ENCODE measurements at places on chromosomes 5 and 9.
A peak's percentile ranks its signal among the peaks of the same experiment; 100 is the strongest.

DNA sequence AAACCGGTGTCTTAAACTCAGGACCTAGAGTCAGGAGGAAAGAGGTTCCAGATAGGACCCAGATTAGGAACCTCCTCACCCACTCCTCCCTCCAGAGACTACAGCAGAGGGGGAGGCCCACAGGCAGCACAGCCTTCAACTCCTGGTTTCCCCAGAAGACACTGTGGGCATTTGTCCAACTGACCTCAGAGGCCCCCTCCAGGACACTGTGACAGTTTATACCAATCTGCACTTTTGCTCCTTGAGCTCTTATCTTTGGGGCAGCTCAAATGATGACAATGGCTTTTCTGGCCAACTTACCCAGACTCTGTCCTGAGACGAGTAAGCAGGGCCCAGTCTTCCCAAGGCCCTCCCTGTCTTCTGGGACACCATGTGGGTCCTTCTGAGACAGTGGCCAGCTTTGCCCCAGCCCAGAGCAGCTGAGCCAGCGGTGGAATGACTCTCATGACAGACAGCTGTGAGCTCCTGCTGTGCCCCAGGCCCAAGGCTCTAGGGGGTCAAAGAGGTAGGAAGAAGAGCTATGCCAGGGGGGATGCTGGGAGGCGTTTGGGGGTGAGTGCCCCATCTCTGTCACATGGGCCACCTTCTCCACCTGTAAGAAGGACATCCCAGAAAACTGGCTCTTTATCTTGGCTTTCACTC lies 14.3 kb downstream of the OR2V2 start:
- peaks cover 7% of the 10 kb centered on the region for H3K27me3 ChIP-seq
- H3K4me1 ChIP-seq = peaks cover 33% of the 10 kb centered on the region
- DNase-seq = no peak
- H3K36me3 ChIP-seq = no peaks in the 10 kb centered on the region

GRCh38 chr5:58317009-58317408 lies 142.9 kb downstream of the PLK2 start:
- H3K4me3 ChIP-seq = no peak overlapping the region
- no peaks in the 10 kb centered on the region for H3K27me3 ChIP-seq
- DNase-seq = no peak
- no peaks in the 10 kb centered on the region for H3K4me1 ChIP-seq
- H3K36me3 ChIP-seq = no peaks in the 10 kb centered on the region
- no peak overlapping the region for H3K27ac ChIP-seq

- H3K27ac ChIP-seq = no peak overlapping the region
- H3K4me3 ChIP-seq = no peak overlapping the region
- no peaks in the 10 kb centered on the region for H3K27me3 ChIP-seq
- H3K36me3 ChIP-seq = no peaks in the 10 kb centered on the region
Observed at GRCh38 chr9:106929471-106930177, 66.7 kb downstream of the ZNF462 start.

- no peak overlapping the region for H3K4me3 ChIP-seq
- no peak for DNase-seq
- H3K4me1 ChIP-seq = peaks cover 28% of the 10 kb centered on the region
Observed at GRCh38 chr5:176359658-176360057, 1.9 kb downstream of the KIAA1191 start.

DNA sequence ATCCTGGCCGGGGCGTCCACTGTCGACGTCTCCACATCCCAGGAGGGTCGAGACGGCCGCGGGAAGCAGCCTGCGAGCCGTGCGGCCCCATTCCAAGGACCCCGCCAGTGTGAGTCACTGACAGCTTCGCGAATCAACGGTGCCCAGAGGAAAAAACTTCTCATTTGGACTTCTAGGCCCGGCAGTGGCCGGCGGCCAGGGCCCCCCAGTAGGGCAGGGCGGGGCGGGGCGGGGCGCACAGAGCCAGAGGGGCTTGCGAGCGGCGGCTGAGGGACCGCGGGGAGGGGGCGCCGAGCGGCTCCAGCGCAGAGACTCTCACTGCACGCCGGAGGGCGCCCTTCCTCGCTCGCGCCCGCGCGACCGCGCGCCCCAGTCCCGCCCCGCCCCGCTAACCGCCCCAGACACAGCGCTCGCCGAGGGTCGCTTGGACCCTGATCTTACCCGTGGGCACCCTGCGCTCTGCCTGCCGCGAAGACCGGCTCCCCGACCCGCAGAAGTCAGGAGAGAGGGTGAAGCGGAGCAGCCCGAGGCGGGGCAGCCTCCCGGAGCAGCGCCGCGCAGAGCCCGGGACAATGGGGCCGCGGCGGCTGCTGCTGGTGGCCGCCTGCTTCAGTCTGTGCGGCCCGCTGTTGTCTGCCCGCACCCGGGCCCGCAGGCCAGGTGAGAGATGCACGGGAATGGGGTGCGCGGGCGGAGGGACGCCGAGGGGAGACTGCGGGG lies at the start of gene F2R:
Gene F2R, plus strand, starts transcription at position 391 of the 720 bp plus-strand sequence. Its CDS starts 182 bp downstream, at position 573.
- peak within 1 kb of the TSS; percentile 10 for H3K27ac ChIP-seq
- no peaks in the 10 kb centered on the region for H3K36me3 ChIP-seq
- peaks cover 51% of the 10 kb centered on the region for H3K4me1 ChIP-seq
- H3K27me3 ChIP-seq = peaks cover 5% of the 10 kb centered on the region
- DNase-seq = peak; percentile 66

GRCh38 chr5:59829386-59829785 lies 64.1 kb downstream of the PDE4D start:
- H3K36me3 ChIP-seq = no peaks in the 10 kb centered on the region
- no peak for DNase-seq
- no peak overlapping the region for H3K4me3 ChIP-seq
- H3K27ac ChIP-seq = no peak overlapping the region
- no peaks in the 10 kb centered on the region for H3K4me1 ChIP-seq

DNA sequence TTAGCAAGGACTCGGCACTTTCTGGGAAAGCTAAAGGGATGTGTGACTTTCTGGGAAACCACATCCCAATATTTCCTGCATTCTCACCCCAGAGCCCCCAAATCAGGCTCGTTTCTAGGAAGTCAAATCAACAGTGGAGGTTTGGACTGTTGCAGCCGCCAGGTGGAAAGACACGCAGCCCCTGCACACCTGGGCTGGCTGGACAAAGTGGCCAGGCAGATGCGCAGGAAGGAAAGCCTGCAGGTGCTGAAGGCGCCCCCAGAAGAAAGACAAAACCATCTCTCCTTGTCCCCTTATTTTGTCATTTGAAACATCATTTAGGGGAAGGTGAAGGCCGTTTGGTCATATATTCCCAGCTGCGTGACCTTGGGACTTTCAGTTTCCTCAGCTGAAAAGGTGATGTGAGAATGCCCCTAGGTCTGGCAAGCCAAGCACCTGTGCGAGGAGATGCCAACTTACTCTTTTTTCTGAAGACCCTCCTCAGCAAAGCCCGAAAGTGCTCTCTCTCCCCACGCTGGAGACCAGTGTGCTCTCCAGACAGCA lies 97.9 kb upstream of the CPEB4 start:
- H3K4me3 ChIP-seq = no peak overlapping the region
- no peaks in the 10 kb centered on the region for H3K36me3 ChIP-seq
- H3K4me1 ChIP-seq = peaks cover 12% of the 10 kb centered on the region
- no peak for DNase-seq
- H3K27me3 ChIP-seq = no peaks in the 10 kb centered on the region
- H3K27ac ChIP-seq = no peak overlapping the region

- DNase-seq = no peak
- peaks cover 11% of the 10 kb centered on the region for H3K27me3 ChIP-seq
- H3K4me3 ChIP-seq = no peak overlapping the region
- H3K27ac ChIP-seq = no peak overlapping the region
- peaks cover 27% of the 10 kb centered on the region for H3K4me1 ChIP-seq
Observed at GRCh38 chr9:132164604-132165362, 2.9 kb downstream of the NTNG2 start.

DNA sequence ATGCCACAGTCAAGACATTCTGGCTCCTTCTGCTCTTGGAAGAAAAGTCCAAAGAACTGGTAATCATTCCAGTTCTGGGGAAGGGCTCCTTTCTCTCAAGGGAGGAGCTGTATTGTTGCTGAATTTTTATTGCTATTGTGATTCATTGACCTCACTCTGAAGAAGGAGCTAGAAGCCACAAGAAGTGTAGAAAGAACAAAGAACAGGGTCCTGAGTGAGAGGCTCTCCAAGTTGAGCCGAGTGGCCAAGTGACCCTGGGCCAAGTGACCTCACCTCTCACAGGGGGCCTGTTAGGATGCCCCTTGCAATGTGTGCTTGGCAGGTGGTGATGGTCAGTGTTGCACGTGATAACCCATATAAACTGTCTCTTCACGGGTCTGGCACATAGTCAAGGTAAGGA lies 173.3 kb downstream of the FGF18 start:
- no peak overlapping the region for H3K4me3 ChIP-seq
- no peaks in the 10 kb centered on the region for H3K36me3 ChIP-seq
- no peak overlapping the region for H3K27ac ChIP-seq
- no peak for DNase-seq
- no peaks in the 10 kb centered on the region for H3K27me3 ChIP-seq

DNA sequence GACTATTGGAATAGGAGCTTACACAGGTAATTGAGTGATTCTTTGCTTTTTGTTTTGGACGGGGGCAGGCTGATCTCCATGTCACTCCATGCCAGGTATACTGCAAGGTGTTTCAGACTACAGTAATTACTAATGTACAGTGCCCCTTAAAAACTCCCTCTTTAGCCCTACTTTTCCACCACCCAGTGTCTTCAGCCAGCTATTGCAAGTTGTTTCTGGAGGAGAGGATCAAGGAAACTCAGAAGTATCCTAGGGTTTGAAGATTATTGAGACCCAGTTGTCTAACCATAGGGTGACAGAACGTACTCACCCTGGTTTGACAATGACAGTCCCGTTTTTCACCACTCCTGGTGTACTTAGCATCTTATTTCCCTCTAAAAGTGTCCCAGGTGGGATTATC lies 13.4 kb downstream of the CFAP95 start:
- no peak overlapping the region for H3K27ac ChIP-seq
- H3K4me1 ChIP-seq = no peaks in the 10 kb centered on the region
- H3K36me3 ChIP-seq = no peaks in the 10 kb centered on the region
- no peak for DNase-seq

DNA sequence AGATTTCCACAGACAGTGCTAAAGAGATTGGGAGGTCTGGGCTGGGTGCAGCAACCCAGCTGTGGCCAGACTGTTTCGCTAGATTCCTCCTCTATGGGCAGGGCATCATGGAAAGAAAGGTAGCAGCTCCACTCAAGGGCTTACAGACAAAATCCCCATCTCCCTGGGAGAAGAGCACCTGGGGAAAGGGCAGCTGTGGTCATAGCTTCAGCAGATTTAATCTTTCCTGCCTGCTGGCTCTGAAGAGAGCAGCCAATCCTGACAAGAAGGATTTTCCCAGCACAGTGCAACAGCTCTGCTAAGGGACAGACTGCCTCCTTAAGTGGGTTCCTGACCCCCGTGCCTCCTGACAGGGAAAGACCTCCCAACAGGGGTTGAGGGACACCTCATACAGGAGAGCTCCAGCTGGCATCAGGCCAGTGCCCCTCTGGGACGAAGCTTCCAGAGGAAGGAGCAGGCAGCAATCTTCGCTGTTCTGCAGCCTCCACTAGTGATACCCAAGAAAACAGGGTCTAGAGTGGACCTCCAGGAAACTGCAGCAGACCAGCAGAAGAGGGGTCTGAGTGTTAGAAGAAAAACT lies 1379.3 kb upstream of the ACO1 start:
- no peaks in the 10 kb centered on the region for H3K4me1 ChIP-seq
- no peak overlapping the region for H3K27ac ChIP-seq
- no peaks in the 10 kb centered on the region for H3K36me3 ChIP-seq

- no peaks in the 10 kb centered on the region for H3K36me3 ChIP-seq
- no peaks in the 10 kb centered on the region for H3K27me3 ChIP-seq
- H3K27ac ChIP-seq = no peak overlapping the region
- DNase-seq = no peak
- no peaks in the 10 kb centered on the region for H3K4me1 ChIP-seq
Observed at GRCh38 chr5:82100303-82101077, 128.7 kb downstream of the ATG10 start.

GRCh38 chr9:8456344-8456743 lies 656.8 kb upstream of the DMAC1 start:
- no peaks in the 10 kb centered on the region for H3K4me1 ChIP-seq
- no peak overlapping the region for H3K4me3 ChIP-seq
- no peaks in the 10 kb centered on the region for H3K36me3 ChIP-seq

GRCh38 chr5:65721720-65722574 lies at the start of the genes NLN and SGTB:
Gene NLN, plus strand, starts transcription at chr5:65722205. Its CDS starts 169 bp downstream, at chr5:65722374.
Gene SGTB, minus strand, starts transcription at chr5:65722109. Its CDS starts 1,302 bp downstream, at chr5:65720807.
- peaks cover 27% of the 10 kb centered on the region for H3K4me1 ChIP-seq
- peak within 1 kb of the TSS; percentile 52 for H3K27ac ChIP-seq
- peaks cover 2% of the 10 kb centered on the region for H3K36me3 ChIP-seq
- H3K27me3 ChIP-seq = no peaks in the 10 kb centered on the region

DNA sequence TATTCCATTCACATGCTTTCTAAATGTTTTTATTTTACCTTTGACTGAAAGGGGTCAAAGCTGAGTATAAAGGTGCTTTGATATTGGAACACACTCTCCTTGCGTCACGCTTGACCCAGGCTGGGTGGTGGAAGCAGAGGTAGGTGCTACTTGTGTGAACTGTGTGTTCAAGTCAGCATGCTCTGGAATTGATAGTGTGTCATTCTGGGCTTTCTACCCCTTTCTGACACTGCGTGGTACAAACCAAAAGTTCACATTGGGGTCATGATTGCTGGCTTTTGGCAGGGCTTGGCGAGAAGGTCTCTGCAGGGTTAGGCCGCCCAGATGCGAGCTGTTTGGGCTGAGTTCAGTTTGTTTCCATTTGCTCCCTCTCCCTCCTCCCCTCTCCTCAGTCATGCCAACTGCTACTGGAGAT lies 131.8 kb downstream of the ADAMTSL1 start:
- H3K4me3 ChIP-seq = no peak overlapping the region
- no peaks in the 10 kb centered on the region for H3K4me1 ChIP-seq
- no peak overlapping the region for H3K27ac ChIP-seq
- no peaks in the 10 kb centered on the region for H3K36me3 ChIP-seq
- H3K27me3 ChIP-seq = no peaks in the 10 kb centered on the region

DNA sequence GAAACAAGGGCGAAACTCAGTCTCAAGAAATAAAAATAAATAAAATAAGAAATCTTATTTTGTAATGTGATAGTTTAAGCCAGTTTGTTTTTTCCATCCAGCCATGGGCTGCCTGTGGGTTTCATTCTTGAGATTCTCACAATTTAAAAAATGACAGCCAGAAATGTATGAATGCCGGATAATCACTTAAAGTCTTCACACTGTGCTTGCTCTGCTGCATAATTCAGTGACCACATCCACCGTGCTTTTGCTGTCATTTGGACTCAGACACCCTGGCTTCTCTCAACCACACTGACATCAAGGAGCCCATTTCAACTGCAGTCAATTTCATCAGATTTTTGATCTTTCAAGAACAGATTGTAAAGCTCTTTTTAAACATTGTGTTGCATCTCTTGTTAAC lies 61.0 kb upstream of the DAPK1 start:
- H3K4me3 ChIP-seq = no peak overlapping the region
- H3K4me1 ChIP-seq = no peaks in the 10 kb centered on the region
- no peaks in the 10 kb centered on the region for H3K27me3 ChIP-seq
- H3K27ac ChIP-seq = no peak overlapping the region
- no peaks in the 10 kb centered on the region for H3K36me3 ChIP-seq
- no peak for DNase-seq

GRCh38 chr9:104907278-104907951 lies 20.5 kb downstream of the ABCA1 start:
- no peaks in the 10 kb centered on the region for H3K27me3 ChIP-seq
- no peak overlapping the region for H3K4me3 ChIP-seq
- no peak for DNase-seq

GRCh38 chr9:137115394-137116026 lies 977 bp upstream of the DPP7 start:
- DNase-seq = no peak
- no peak overlapping the region for H3K27ac ChIP-seq
- H3K27me3 ChIP-seq = no peaks in the 10 kb centered on the region
- H3K36me3 ChIP-seq = peaks cover 13% of the 10 kb centered on the region
- H3K4me1 ChIP-seq = peaks cover 18% of the 10 kb centered on the region
- peak overlapping the region; percentile 33 for H3K4me3 ChIP-seq

Measured in natural killer cell (primary cell).